ENCODE measurements at places on chromosomes 13 and 19. TPM values are rescaled to one million over a fixed set of nuclear protein-coding genes. Genes with fewer than 3 reads are reported as not detected.

Gene ETV2
- 1.9 TPM for total RNA-seq

Gene TECR
- 136 TPM for total RNA-seq

Gene AMH
- 0.90 TPM for total RNA-seq

Gene FLT3LG
- 4.9 TPM for total RNA-seq

Gene KASH5
- not detected for total RNA-seq

Gene TNFSF13B
- 4.6 TPM for total RNA-seq

Gene CBARP
- total RNA-seq, result 0.48 TPM

Gene N4BP2L2
- 82.3 TPM for total RNA-seq

Gene FCAR
- total RNA-seq, result not detected

Gene CEACAM8
- total RNA-seq, result 0.85 TPM

Gene LILRA6
- total RNA-seq, result 2.3 TPM

Gene ICAM4
- 0.19 TPM for total RNA-seq

Gene PAN3
- 38.7 TPM for total RNA-seq

Gene TRPC4
- total RNA-seq, result 0.66 TPM

Gene PTPRH
- 131 TPM for total RNA-seq

Gene ARHGAP35
- 61.3 TPM for total RNA-seq

Gene ZNF790
- 3.9 TPM for total RNA-seq

Gene LYPD5
- 3.9 TPM for total RNA-seq

Gene NAA16
- 12.6 TPM for total RNA-seq

Gene PNMA8A
- total RNA-seq, result 1.2 TPM

Gene ATP4B
- total RNA-seq, result not detected

Gene ZNF433
- total RNA-seq, result 2.0 TPM

Gene CILP2
- total RNA-seq, result 0.05 TPM

Gene LYL1
- total RNA-seq, result 4.5 TPM

Gene FFAR3
- total RNA-seq, result not detected

Gene MEF2B
- total RNA-seq, result 3.9 TPM

Gene RXFP2
- total RNA-seq, result not detected

Gene LILRA2
- 0.35 TPM for total RNA-seq

Gene CAPN12
- total RNA-seq, result 5.2 TPM

Gene ZNF223
- total RNA-seq, result 5.1 TPM

Gene CNFN
- 4.7 TPM for total RNA-seq

Gene OR7G3
- not detected for total RNA-seq

Gene TSHZ3
- 1.3 TPM for total RNA-seq

Gene RAVER1
- 67.1 TPM for total RNA-seq

Gene PPM1N
- 0.67 TPM for total RNA-seq

Gene ONECUT3
- not detected for total RNA-seq

Gene CACNG8
- 0.03 TPM for total RNA-seq

Gene NAPSA
- total RNA-seq, result 1.9 TPM

Gene ZNF723
- not detected for total RNA-seq

Gene ZNF582
- total RNA-seq, result 1.1 TPM

Gene ZMYM5
- total RNA-seq, result 13.8 TPM

Gene RNF225
- not detected for total RNA-seq

Gene ZNF155
- 5.6 TPM for total RNA-seq

Gene CASP14
- not detected for total RNA-seq

Gene ZNF729
- not detected for total RNA-seq

Gene PPP2R1A
- 378 TPM for total RNA-seq

Gene ZNF763
- total RNA-seq, result 2.5 TPM

Data from colonic mucosa (tissue), 4 donors.